ENCODE measurements at places on chromosomes 11 and 22.

DNA sequence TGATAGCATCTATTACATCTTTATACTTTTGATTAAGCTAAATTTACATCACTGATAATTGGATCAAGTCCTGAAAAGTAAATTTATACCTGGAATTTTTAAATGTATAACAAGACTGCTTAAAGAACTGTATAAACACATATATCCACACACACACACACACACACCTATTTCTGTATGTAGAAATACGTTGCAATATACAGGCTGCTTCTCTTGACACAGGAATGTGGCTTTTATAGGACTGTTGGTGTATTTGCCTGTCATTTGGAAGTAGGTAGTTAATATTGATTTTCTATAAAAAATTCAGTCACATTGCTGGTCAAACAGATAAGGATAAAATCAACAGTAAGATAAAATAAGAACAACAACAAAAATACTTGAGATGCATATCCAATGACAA lies 708.5 kb upstream of the RAG2 start:
- DNase-seq, result no peak

DNA sequence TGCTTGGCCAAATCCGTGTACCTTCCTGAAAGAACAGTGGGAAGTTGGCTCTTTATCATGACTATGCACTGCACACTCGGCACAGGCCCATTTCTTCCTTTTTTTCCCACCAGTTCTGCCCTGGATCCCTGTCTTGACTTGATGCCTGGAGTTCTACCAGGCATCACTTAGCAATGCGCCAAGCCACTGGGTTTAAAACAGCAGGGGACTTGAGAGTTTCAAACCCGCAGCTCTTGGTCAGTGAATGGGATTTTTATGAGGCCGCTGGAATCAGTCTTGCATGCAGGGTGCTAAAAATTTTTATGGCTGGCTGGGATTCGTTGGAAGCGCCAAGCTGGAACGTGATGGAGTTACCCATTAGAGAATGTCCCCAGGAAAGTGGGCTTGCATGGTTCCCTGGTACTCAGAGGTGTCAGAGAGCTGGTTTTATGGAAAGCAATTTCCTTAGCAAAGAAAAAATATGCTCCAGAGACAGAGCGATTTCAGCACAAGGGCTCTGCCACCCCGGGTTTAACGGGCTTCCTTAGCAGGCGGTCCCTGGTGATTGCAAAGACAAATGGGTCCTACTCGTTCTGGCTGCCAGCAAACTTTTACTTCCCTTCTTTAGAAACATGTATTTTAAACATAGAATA lies 432.9 kb downstream of the TENM4 start:
- no peak for DNase-seq

DNA sequence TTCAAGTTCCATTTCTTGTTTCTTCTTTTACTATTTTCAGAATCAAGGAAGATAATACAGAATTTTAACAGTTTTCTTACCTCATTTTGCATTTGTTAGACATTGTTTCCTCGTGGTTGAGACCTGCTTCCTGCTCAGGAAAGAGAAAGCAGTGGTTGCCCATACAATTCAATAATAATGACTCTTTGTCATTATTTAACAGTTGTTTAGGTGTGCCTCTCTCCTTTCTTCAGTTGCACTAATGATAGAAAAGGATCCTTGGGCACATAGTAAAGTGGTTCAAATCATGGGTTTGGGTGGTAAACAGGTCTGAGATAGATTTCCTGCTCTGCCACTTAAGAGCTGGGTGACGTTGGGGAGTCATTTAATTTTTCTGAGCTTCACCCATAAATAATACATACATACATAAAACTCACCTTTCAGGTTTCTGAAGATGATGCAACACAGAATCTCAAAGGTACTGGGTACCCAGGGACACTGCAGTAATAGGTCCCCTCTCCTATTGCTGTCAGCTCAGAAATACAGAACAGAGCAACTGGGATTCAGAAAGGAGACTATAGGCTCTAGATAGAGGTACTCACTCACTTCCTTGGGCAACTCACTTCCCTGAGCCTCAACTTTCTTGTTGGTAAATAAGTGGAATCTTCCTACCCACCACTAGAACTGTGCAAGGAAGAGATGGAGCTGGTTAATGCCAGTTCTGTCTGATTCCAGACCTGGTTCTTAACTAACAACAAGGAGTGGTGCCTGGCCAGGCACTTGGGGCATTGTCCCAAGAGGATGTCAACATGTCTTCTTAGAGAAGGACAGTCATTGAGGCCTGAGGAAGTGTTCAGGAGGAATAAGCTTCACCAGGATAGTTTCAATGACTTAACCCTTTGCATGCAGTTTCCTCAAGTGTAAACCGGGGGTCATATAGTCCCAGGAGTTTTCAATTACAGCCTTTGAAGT lies 34.9 kb downstream of the CD44 start:
- no peak for DNase-seq

DNA sequence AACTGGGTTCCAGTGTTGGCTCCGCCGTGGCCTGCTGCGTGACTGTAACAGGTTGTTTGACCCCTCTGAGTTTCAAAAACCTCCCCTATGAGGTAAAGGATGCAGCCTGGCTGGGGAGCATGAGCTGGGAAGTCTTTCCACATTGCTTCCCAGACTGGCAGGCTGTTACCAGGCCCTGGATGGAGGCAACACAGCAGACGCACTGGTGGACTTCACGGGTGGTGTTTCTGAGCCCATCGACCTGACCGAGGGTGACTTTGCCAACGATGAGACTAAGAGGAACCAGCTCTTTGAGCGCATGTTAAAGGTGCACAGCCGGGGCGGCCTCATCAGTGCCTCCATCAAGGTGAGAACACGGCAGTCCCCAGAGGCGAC lies 11.4 kb downstream of the OMP start:
- no peak for DNase-seq

DNA sequence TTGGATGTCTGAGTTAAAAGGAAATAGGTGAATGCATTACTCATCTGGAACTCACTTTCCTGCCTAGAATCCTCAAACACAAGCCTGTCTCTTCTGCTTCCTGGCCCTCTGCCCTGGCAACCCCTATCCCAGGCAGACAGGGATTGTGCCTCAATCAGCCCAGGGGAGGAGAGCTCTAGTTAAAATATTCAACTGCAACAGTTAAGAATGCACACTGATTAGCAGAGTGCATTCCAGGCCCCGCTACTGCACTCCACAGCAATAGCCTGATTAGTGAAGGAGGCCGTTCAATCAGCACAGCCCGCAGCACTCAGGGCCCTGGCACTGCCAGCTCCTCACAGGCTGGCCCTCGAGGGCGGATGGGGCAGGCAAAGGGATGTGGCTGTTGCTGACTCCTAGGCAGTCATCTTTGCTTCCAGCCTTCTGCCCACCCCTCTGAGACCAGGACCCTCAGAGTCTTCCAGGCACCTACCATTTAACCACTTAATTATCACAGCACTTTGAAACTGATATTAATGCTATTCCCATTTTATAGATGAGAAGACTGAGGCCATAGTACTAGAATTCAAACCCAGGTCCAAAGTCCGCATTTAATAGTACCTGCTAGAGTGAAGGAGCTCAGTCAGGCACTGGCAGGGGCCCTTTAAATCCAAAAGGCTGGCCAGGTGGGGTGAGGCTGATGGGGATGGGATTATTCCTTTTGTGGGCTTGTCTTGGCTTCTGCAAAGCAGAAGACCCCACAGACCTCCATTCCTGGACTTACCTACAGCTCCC lies 435.3 kb downstream of the SOX6 start:
- DNase-seq, result no peak

DNA sequence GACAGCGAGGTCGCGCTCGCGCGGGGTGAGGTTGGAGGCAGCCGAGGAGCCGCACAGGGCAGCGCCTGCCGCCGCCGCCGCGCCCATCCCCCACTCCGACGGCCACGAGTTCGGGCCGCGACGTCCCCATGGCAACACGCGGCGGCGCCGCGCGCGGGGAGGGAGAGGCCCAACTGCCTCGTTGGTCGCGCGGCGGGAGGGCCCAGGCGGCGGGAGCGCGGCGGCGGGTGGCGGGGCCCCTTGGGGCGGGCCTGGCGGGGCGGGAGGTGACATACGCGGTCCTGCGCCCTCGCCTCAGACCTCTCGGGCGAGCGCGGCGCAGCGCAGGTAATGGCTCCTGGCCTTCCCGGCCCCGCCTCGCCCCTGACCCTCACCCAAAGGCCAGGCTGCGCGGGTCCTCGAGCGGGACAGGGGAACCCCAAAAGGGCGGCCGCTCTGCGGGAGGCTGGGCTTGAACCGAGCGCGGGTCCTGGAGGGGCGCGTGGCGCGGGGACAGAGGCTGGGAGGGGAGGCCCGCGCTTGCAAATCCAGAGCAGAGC lies at the start of gene DEUP1:
Gene DEUP1 (plus strand): TSS at position 297 of the 539 bp plus-strand sequence. CDS start 1,518 bp downstream, outside the sequence.
- no peak for DNase-seq

DNA sequence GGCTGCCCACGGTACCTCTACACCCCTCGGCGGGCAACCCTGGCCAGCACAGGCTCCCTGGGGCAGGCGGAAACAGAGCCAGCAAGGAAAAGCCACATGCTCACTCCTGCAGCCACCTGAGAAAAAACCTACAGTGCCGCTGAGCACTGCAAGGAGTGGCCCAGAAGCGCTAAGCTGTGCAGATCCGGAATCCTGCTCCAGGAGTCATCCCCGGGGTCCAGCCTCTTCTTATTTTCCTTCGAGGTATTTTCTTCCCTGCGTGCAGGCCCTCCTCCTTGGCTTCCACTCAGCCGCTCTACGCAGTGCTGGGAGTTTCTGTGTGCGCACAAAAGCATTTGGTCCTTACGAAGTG lies 81.0 kb downstream of the TRMU start:
- no peak for DNase-seq

GRCh38 chr11:61951484-61952135 lies 1.5 kb downstream of the BEST1 start:
- DNase-seq, result no peak

- DNase-seq, result no peak
Observed at GRCh38 chr11:15769203-15769602, 587.1 kb downstream of the SOX6 start.

GRCh38 chr11:66844496-66845142 lies 1.4 kb downstream of the RCE1 start:
- no peak for DNase-seq

- no peak for DNase-seq
Observed at GRCh38 chr11:96472085-96472484, 82.3 kb downstream of the JRKL start.

GRCh38 chr11:126561327-126561893 lies 205.9 kb downstream of the ST3GAL4 start:
- DNase-seq, result no peak
